ENCODE measurements at places on chromosomes 13 and 19.

DNA sequence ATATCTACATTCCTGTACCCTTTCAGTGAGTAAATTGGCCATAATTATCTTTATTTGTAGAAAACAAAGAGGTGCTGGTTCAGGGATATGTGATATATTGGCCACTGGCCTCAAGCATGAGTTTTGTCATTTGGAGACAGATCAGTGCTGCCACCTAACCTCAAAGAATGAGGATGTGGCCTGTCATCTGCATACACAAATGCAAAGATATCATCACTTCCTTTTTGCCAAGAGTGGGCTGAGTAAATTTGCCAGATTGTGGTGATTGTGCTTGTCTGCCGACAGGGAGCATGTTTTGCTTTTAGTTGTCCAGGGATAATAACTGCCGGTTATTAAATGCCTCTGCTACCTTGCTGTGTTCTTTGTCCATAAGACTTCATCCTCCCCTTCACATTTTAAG, 44.2 kb downstream of the WASF3 start:
- DNase-seq: peak; percentile 31

DNA sequence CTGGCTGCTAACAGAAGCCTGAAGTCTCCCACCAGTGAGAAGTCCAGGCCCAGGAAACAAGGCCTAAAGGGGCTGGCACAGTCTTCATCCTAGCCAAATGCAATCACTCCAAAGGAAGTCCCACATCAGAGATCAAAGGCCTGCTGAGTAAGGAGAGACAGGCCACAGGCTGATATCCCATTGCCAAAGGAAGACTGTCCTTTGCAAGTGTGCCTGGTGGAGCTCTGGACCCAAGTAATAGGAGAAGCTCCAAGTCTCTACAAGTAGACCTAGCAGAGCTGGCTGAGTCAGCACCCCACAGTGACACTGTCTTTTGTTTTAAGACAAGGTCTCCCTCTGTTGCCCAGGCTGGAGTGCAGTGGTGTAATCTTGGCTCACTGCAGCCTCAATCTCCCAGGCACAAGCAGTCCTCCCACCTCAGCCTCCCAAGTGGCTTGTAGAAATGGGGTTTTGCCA, 4.5 kb downstream of the DBP start:
- no peak for DNase-seq

- no peak for DNase-seq
These were observed 51.4 kb downstream of the VWA8 start for GRCh38 chr13:41909506-41909905.

DNA sequence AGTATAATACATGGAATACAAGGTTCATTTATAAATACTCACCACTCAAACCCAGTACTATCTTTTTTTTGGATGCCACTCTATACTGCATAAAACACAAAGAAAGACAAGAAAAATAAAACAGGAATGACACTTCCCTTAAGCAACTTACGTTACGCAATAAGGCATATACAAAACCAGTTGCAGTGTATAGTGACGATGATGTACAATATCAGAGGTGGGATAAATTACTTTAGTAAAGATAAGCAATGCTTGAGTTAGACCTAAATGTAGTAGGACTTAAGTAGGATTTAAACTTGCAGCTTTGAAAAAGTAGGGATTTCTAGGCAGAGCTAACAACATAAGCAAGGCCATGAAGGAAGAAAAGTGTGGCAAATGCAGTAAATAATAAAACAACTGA, 374.9 kb downstream of the SPRY2 start:
- DNase-seq: no peak

GRCh38 chr19:32309711-32310390, 35.6 kb upstream of the ZNF507 start:
- DNase-seq: peak; percentile 29

GRCh38 chr19:49440439-49441209, 703 bp downstream of the SLC17A7 start:
- no peak for DNase-seq

DNA sequence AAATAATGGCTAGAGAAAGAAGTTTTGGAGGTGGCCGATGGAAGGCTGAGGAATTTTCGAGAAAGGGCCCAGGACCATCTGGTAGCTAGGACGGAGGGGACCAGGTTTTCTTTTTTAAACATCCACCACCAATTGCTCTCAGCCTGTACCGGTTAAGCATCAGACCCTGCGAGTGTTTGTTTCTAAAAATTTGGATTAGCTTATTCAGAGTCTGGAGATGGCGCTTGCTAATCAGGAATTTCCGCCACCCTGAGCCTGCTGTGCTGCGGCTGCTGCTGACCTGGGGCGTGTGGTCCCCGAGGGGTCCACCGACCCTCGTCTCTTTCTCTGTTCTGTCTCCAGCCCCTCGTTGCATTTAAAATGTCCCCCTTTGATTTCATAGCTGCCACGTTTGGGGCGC, 2.0 kb downstream of the UHRF1 start:
- DNase-seq: no peak

DNA sequence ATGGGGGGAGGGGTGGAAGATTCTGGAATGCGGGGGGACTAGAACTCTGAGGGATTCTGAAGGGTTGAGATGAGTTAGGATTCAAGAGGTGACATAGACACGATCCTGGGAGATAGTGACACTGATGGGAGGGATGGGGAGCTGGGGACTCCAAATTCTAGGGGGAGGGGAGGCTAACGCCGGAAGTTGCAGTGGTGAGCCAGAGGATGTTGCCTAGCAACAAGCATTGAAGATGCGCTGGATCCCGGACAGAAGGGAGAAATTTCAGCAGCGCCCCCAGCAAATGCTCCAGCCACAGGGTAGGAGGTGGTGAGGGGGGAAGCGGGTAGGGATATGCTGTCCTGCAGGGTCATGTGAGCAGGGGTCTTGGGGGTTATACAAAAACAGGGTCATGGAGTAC, 6.9 kb upstream of the LTBP4 start:
- DNase-seq: no peak

- no peak for DNase-seq
These were observed 41.0 kb upstream of the SIAH3 start for GRCh38 chr13:45892513-45892912.

DNA sequence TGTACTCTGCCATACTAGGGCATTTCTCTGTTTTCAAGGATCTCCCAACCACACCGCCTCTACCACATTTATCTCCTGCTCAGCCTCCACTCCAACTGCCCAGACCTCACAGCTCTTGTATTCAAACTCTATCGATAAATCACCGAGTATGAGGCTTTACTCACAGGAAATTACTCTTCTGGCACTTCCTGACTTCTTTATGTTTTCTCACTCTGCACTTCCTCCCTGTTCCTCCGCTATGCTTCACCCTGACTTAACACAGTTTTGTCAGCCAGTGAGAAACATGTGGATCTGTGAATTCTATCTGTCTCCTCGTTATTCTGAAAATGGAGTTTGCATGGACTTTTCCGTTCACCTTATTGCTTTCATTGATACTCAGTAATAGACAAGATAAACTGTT, 2.6 kb upstream of the CARD8 start:
- DNase-seq: no peak

- DNase-seq: no peak
These were observed 10.1 kb downstream of the TMEM91 start for GRCh38 chr19:41386442-41386841.

GRCh38 chr19:14795078-14795721, 16.8 kb upstream of the ADGRE2 start:
- DNase-seq: no peak

- no peak for DNase-seq
These were observed 42.6 kb downstream of the ZNF527 start for GRCh38 chr19:37413313-37414084.

DNA sequence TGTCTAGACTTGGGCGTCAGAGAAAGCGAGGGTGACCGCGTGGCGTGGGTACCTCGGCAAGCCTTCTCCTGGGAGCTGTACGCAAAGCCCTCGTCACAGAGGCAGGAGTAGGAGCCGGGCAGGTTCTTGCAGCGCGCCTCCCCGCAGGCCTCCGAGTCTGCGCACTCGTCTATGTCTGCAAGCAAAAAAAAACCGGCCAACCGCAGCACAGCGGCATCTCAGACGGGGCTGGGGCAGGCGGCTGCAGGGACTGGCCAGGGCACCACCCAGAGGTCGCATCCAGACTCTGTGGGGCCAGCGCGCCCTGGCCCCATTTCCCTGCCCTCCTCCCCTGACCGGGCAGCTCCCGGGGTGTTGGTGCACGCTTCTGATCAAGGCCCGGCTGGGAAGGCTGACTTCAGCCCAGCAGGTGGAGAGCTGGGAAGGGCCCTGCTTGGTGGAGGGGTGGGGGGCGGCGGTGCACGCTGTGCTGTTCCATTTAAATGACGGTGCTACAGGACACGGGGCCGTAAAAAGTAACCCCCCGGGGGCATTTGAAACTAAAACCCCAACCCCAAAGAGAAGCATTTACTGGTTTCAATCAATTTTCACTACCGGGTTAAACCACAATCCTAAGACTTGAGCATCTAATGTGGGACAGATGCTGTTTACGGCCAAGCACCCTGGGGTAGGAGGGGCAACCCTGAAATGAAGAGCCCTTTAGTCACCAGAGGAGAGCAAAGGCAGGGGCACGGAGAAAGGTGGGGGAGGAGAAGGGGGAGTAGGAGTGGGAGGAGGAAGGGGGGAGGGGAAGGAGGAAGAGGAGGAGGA, 28.2 kb downstream of the GAS6 start:
- no peak for DNase-seq

DNA sequence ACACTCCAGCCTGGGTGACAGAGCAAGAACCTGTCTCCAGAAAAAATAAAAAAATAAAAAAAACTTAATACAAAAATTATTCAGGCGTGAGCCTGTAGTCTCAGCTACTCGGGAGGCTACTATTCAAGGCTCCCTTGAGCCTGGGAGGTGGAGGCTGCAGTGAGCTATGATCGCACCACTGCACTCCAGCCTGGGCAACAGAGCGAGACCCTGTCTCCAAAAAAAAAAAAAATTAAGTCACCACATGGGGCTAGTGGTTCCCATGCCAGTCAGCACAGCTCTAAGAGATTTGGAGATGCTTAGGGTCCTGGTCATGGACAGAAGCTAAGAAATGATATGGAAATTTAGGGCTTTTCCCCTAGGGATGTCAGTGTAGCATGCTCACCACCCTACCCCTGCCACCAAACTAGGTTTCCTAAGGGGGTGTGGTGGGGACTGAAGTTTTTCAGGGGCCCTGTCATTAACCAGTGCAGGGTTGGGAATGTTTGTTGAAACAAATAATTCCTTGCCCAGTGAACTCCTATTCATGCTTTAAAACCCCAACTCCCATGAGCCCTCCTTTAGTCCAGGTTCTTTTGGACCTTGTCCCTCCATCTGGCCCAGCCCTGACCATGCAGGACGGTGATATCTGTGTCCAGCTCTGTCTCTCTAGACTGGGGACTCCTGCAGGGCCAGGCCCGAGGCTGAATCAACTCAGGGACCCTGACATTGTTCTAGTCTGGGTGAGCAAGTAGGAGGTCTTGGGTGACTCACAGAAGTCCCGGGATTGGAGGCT, 1.8 kb downstream of the FCHO1 start:
- DNase-seq: no peak

DNA sequence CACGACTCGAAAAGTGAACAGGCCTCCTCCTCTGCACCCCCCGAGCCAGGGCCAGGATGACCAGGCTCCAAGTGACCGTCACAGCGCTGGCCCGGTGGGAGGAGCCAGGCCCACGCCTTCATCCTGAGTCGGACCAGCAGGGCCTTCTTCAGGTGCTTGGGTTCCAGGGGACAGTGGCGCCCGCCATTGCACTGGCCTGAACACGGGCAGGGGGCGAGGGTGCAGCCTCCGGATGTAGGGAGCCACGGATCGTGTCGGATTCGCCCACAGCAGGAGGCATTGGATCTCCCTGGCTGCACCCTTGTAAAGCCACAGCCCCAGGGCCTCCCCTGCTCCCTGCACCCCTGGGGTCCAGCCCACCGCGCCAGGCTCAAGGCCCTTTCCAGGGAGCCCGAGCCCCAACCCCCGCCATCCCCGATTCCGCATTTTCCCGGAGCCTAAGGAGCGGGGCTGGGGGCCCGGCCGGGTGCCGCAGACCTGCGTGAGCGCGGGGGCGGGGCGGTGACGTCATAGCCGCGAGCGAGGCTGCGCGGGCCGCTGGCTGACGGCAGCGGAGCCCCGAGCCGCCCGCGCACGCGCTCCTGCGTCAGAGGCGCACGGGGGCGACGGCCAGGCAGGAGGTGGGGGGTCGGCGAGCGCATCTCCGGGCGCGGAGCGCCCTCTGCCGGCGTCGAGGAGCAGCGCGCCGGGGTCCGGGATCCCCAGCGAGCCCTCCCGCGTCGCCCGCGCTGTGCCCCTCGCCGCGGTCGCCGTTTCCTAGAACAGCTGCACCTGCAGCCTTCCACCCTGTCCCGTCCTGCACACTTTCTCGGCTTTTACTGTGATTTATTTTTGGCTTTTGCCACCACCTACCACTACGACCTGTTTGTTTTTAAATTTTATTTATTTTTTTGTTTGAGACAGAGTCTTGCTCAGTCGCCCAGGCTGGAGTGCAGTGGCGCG, 1.5 kb upstream of the ATP5F1D start:
- peak; percentile 92 for DNase-seq

DNA sequence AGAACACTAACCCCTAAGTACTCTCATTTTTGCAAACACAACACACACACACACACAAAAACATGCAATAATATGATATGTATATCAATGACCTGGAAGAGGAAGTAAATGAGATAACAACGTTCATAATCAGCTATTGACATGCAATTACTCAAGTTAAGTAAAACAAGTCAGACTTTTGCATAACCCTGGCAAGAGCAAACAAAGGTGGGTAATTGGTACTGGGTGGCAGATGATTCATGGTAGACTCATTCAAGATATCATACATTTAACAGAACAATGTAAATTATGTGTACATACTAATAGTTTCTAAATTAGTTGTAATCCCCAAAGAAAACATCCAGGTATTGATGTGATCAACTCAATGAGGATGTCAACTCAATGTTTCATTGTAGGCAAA, 508.8 kb downstream of the DACH1 start:
- DNase-seq: no peak

GRCh38 chr19:54029301-54029700, 34.4 kb downstream of the VSTM1 start:
- no peak for DNase-seq

- DNase-seq: peak; percentile 81
These were observed at the start of gene DNAJB1 for GRCh38 chr19:14517840-14518505. DNAJB1 (minus strand) TSS chr19:14518397; CDS start chr19:14518349, 48 bp downstream.

GRCh38 chr13:100244431-100244830, 155.5 kb downstream of the PCCA start:
- DNase-seq: no peak

- no peak for DNase-seq
These were observed 46.4 kb downstream of the VWA8 start for GRCh38 chr13:41914552-41914951.
